ENCODE measurements at places on chromosomes 6 and 20.

DNA sequence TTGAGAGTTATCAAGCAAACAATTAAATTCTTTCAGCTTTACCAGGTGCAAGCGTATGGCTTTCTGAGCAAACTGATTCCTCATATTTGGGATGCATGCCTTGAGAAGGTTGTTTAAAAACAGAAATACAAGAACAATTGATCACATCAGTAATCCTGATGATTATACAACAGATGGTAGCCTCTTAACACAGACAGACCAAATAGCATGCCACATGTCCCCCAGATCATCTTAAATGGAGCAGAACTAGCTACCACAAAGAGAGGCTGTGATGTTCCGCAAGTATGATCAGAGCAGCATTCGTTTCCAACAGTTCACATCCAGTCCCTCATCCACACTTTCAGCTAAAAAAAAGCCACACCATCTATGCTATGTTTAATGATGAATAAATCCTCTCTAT lies 246.2 kb upstream of the NRSN1 start:
- DNase-seq: no peak

DNA sequence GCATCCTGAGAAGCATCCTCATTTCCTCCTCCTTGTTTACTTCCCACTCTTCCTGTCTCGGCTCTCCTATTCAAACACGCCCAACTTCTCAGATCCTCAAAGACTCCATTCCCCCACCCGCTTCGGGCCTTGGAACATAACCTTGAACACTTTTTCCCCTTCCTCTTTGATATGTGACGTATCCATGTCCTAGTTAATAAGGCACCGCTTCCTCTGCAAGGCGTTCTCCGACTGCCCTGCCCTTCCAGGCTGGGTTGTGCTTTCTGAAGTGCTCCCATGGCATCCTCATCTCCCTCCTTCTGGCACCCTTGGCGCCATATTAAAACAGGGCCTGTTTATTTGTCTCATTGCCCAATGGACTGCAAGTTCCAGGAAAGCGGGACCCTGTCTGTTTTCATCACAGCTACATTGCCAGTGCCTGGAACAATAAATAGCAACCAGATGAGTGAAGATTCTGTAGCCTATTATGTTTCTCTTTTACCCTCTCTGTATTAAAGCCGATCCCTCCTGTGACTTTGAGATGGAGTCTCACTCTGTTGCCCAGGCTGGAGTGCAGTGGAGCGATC lies 115.3 kb upstream of the TRAF3IP2 start:
- DNase-seq: no peak

- no peak for DNase-seq
Measured at GRCh38 chr6:170260686-170261085, 30.2 kb downstream of the DLL1 start.

DNA sequence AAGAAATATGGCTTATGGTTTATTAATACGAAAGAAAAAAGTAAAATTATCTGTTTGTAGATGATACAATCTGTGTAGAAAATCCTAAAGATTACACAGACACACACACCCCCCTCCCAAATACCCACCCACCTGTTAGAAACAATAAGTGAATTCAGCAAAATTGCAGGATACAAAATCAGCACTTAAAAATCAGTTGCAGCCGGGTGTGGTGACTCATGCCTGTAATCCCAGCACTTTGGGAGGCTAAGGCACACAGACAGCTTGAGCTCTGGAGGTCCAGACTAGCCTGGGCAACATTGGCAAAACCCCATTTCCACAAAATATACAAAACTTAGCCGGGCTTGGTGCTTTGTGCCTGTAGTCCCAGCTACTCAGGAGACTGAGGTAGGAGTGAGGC lies 42.3 kb downstream of the NINL start:
- DNase-seq: no peak

GRCh38 chr6:53151676-53152075 lies 3.0 kb upstream of the GCM1 start:
- no peak for DNase-seq

DNA sequence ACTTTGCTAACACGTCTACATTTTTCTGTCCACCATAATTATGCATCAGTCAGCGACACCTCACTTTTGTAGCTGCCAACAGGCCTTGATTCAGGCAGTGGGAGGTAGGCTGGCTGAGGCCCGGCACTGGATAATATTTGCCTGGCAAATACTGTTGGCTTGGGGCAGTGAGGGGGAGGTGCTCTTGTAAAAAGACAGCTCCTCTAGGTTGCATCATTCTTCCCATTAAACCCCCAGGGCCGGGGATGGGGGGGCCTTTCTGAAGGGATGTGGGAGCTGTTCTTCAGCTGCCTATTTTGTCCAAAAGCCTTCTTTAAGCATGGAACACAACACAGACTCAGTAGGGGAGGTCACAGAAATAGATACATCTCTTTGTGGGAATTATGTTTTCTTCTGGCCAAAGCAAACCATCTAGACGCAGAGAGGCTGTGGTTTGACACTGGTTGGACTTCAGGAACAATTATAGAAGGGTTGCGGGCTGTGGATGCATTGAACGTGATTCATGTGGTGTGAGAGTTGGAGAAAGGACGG lies 338.3 kb upstream of the NT5E start:
- DNase-seq: no peak

GRCh38 chr20:52234302-52235045 lies 42.9 kb upstream of the ZFP64 start:
- DNase-seq: no peak

DNA sequence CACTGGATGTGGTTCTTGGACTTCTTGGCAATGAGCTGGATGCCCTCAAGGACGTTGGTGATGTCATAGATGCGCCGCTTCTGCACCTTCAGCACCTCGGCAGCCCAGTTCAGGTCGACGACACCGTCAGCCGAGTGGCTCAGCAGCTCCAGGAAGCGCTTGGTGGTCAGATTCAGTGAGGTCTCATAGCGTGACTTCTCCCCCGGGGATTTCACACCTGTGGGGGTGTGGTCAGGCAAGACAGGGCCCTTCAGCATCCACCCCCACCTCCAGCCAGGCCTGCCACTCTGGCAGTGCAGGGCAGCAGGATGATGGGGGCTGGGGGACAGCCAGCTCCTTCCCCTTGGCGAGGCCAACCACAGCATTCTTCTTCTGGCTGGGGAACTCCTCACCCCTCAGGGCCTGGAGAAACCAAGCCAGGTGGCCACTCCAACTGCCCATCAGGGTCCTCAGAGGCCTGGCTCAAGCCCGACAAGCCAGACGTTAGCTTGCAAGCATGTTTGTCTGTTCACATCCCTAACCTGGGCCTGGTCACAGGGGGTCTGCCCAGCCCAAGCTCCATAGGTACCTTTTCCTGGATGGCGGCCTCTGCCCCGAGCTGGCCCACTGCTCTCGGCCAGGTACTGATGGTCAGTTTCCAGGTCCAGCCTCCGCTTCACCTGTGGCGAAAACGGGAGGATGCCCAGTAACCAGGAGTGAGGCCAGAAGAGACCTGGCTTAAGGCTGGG lies 5.7 kb upstream of the NECAB3 start:
- DNase-seq: no peak

DNA sequence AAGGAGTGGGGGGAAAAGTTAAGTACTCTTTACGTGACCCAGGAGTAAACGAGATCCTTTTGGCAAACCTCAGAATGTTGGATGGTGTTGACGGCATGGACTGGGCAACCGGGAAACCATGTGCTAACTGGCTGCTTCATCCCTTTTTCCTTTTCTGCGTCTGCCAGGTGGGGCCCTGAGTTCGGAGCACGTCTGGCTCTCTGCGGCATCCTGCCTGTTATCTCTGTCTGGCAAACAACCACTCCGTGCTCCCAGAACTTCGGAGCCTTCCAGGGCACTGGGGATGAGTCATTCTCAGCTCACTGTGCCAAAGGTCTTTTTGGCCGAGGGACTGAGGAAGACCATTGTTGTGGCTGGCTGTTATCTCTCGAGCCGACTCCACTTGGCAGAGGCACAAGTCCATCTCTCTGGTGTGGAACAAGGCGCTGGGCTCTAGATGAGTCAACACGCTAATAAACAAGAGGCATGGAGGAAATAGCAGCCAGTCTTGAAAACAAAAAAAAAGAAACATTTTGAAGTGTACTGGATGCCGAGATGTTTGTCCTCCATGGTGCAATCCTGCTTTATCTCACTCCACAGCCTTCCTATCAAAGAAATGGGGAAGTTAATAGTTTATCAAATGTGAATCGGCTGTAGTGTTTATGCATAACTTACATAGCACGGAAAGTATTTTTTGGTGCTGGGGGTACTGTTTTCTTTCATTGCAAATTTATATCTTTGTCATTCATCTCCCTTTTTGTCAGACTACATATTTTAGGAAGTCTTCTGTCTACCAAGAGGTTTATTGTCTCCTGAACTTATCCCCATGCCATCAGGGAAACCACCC lies 64.6 kb upstream of the TXNDC5 start:
- DNase-seq: no peak
